ENCODE measurements at places on chromosomes 2 and 18.

DNA sequence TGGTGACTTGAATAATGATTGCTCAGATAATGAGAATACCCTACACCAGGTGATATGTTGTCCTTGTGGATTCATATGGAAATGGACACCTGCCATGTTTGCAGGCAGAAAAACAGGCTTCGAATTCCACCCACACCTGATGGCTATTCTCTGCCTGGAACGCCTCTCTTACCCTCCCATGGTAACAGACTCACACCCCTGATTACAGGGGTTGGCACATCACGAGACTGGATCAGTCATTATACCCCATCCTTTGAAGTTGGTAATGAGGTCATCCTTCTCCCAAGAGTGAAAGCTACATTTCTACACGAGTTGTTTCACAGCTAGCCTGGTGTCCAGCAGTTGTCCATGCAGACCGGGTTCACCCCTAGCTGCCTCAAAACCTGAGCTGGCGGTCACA lies 71.4 kb upstream of the MBOAT2 start:
- DNase-seq = no peak

GRCh38 chr2:42777883-42778805 lies 14.2 kb upstream of the OXER1 start:
- no peak for DNase-seq

GRCh38 chr18:74256190-74256589 lies 35.6 kb downstream of the CYB5A start:
- no peak for DNase-seq

DNA sequence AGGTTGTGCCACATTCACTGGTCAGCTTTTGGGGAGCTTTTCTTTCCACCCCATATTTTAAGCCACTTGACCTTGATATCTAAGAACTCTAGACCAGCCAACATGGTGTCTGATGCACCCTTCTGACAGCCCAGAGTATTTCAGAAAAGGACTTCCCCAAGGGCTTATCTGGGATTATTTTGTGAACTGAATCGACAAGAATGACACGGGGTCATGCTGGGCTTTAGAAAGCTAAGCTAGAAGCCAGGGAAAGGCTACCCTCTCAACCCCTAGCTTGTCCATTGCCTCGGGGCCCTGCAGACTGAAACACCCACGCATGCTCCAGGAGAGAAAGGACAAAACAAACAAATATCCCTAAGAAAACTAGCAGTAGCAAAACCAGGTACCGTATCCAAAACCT lies 16.0 kb downstream of the SLC4A5 start:
- DNase-seq = no peak

DNA sequence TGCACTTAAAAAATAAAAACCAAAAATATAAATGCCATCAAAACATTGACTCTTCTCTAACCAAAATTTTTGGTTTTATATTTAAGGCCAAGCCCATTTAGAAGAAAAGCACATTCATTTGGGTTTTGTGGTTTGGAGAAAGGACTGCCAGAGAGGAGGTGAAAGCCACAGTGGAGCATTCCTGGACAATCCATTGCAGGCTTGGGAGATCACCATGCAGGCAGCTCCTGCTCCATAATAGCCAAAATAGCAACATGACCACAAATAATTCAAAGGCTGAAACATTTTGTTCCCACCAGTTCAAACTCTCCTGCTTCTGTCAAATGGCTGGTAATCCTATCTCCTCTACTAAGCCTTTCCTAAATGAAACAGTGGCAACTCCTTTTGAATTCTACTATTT lies 73.5 kb downstream of the GALNT3 start:
- no peak for DNase-seq

- no peak for DNase-seq
Measured at GRCh38 chr2:1607236-1607920, 136.9 kb downstream of the PXDN start.

DNA sequence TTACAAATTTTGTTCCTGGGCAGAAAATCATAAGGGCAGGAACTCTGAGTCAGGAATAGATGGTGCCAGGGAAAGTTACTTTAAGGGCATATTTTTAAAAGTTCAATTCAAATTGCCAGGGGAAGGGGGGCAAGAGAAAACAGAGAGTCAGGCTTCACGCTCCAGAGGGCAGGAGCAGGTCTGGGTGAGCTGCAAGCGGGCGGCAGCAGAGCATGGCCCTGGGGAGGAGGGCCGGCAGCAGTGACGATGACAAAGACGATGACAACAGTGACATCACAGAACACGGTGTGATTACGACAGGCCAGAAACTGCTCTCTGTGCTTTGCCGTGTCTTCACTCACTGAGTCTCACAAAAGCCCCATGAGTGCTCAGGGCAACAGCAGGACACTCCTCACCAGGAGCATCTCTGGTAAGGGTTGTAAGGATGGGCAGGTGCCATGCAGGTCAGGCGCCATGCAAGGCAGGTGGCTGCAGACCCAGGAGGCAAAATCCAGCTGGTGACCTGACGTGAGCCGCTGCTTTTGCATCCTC lies 23.3 kb downstream of the CHST10 start:
- peak; percentile 67 for DNase-seq

GRCh38 chr18:78736015-78736690 lies 243.5 kb upstream of the SALL3 start:
- DNase-seq = no peak

- no peak for DNase-seq
Measured at GRCh38 chr2:182378759-182379158, 48.1 kb downstream of the PDE1A start.

- DNase-seq = no peak
Measured at GRCh38 chr2:148342086-148342485, 302.5 kb upstream of the EPC2 start.

DNA sequence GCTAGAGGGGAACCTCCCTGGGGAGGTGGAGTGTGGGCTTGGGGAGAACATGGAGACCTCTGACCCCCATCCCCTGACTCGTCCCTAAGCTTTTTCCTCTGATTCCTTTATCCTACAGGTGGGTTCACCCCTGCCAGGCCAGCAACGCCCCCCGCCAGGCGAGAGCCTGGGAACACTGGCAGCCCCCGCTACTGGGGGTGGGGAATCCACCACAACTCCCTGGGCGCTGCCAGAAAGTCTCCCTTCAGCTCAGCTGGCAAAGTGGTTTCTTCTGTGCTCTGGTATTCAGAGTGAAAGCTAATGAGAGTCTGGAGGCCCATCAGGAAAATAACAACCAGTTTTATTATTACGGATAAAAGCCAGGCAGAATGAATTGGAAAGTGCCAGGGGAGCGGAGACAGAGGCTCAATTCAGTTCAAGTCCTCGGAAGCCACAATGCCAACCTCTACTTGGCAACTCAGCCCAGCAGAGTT lies 2.8 kb downstream of the DIPK1C start:
- DNase-seq = no peak

DNA sequence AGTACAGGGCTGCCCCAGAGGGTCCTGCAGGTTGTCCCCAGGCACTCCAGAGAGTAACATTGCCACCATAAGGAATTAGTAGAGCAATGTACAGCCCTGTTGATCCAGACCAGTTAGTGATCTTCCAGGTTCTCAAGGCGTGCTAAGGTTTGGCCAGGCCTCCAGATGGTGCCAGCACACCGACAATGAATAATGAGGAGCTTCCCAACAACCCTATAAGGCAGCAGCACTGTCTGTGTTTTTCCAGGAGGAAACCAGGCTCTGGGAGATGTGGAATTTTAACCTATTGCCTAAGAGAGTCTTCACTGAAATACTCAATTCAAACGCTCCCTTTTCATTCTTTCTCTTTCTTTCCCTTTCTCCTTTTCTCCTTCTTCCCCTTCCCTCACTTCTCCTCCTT lies 122.1 kb downstream of the MGAT5 start:
- no peak for DNase-seq

DNA sequence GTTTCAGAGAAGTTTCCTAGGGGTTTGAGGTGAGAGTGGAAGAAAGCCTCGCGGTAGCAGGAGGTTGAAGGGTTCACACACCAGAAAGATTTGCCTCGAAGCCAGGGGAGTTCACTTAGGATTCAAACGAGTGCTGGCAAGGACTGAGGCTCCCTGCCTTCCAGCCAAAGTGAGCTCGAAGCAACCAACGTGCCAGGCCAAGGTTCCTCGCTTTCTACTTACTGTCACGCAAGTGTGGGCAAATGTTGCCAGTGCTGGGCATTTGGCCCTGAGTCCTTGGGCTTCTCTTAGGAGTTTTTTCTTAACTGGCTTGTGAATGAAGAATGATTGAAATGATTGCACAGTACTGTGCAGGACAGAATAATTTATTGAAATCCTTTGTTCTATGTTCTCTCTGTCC lies 53.6 kb downstream of the TMEM178A start:
- DNase-seq = no peak
